Adrenal gland (tissue), 19 donors: ENCODE measurements at places on chromosomes 13 and 19. TPM values are rescaled to one million over a fixed set of nuclear protein-coding genes. Genes with fewer than 3 reads are reported as not detected.

NPAS1 gene
- polyA plus RNA-seq: 3.1 TPM

KLK15 gene
- 1.7 TPM for polyA plus RNA-seq

PSG11 gene
- polyA plus RNA-seq: not detected

DNA sequence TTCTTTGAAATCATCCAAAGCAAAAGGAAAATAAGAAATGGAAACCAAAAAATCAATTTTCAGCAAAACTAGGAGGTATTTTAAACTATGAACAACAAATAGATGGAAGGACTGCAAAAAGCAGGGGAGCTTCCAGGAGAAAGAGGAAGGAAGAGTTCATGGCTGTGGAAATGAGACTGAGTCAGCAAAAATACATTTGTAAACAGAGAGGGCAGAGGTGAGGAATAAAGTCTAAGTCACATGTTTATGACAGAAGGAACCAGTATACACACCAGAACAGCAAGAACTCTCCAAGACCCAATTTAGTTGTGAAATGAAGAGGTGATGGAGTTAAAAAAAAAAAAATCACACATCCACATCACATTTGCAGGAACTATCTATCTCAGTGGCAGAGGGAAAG is 69.6 kb downstream of the RNASEH2B start:
- no peak for DNase-seq

DNA sequence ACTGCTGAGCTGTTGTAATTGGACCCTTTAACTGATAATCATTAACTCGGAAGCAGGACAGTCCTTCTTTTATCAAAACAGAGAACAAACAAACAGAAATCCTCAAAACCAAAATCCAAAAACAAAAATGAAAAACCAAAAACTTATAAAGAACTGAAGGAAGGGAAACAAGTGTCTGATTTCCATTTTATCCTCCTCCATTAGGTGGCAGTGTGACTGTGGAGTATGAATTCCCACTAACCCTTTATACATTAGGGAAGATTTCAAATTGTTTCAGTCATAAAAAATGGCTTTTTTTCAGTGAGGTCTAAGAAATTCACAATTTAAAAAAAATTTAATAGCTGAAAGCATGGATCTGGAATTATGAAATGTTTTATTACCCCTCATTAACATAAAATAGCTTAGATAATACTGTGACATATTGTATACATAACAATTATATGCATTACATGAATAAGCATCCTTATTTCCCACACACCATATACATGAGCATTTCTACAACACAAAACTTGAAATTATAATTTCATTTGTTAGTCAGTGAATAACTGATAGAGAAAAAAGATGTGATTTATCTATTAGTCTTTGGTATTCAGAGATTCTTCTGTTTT is 1074.3 kb upstream of the PCDH9 start:
- DNase-seq: no peak

DNA sequence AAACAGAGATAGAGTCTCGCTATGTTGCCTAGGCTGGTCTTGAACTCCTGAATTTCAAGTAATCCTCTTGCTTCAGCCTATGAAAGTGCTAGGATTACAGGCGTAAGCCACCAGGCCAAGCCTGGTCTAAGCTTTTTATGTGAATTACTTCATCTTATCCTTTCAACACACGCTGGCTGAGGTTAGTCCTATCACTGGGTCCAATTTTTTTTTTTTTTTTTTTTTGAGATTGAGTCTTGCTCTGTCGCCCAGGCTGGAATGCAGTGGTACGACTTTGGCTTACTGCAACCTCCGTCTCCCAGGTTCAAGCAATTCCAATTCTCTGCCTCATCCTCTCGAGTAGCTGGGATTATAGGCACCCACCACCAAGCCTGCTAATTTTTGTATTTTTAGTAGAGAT is 10.4 kb downstream of the MYO1F start:
- DNase-seq: no peak

DNA sequence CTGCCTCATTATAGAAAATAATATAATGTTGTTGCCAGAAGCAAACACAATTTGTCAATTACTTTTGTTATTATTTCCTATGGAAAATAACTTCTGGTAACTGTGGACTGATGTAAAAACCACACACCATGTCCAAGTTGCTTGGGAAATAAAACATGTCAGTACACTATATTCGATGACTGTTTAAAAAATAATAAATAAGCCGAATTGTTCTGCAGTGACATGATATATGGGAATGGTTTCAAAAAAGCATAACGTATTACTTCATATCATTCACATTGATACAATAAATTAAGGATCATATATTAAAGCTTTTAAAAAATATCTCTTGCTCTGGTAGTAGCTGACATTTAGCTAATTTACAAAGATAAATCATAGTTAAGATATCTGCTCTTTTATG is 2062.1 kb downstream of the PCDH9 start:
- no peak for DNase-seq

- DNase-seq: no peak
These were observed 62.9 kb upstream of the IPO5 start for GRCh38 chr13:97890573-97890972.

DNA sequence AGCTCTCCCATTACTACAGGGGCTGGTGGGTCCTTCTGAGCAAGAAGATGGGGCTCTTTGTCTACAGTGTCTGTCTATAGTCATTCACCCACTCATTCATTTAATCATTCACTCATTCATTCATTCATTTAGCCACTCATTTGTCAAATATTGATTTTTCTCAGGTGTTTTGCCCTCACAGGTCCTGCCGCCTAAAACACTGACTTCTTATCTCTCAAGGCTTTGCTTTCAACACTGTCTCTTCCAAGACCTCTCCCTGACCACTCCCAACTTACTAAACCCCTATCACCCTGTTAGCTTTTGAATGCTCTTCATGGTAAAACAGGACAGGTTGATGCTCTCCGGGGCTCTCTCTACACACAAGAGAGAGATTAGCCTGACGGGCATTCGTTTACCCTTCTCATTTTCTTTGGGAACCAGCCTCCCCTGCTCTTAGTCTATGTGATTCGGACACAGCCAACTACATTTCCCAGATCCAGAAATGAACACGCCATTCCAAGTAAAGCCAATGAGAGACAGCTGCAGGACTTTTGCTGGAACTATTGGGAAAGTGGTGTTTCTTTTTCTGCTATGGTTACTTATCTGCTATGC is 22.7 kb downstream of the FAM187B start:
- DNase-seq: no peak
